ENCODE measurements at places on chromosomes 3 and 15.

- peak; percentile 49 for DNase-seq
Measured at GRCh38 chr15:52567871-52568600, 794 bp downstream of the ARPP19 start.

DNA sequence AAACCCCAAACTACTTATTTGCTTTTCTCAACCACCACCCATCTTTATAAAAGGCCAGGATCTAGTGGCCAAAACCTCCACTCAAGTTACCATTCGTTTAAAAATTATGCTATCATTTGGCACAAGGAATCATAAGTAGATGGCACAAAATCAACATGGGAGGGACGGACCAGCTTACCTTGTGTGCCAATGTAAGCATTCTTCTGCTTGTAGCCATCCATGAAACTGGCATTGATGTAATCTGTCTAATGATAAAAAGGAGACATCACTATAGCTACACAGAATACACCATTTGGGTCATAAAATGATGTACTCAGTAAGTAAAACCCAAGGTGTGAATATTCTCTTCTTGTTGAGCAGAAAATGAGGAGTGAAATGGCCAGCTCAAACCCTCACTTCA is 28.2 kb upstream of the SIN3A start:
- no peak for DNase-seq

GRCh38 chr3:79040701-79041100 is 727.1 kb downstream of the ROBO1 start:
- no peak for DNase-seq

- no peak for DNase-seq
Measured at GRCh38 chr15:60932051-60932915, 296.8 kb downstream of the RORA start.

GRCh38 chr3:108060331-108060730 is 30.5 kb downstream of the CD47 start:
- no peak for DNase-seq

DNA sequence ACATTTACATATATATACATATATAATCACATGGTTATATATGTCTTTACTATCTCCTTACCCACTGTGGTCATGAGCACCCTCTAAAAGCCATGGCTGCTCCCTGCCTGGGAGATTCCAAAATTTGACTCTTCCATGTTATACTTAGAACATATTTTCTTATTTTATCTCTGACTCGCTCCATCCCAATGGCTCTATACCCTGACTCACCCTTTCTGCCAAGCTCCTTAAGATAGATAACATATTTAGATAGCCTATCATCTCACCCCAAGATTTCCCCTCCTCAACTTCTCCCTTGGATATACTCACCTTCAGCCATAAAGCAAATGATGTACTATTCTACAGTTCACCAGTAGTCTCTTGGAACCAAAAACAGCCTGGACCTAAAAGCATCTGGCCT is 65.1 kb downstream of the CD200R1L start:
- DNase-seq, result no peak

GRCh38 chr3:141076797-141077571 is 25.8 kb downstream of the SPSB4 start:
- no peak for DNase-seq

DNA sequence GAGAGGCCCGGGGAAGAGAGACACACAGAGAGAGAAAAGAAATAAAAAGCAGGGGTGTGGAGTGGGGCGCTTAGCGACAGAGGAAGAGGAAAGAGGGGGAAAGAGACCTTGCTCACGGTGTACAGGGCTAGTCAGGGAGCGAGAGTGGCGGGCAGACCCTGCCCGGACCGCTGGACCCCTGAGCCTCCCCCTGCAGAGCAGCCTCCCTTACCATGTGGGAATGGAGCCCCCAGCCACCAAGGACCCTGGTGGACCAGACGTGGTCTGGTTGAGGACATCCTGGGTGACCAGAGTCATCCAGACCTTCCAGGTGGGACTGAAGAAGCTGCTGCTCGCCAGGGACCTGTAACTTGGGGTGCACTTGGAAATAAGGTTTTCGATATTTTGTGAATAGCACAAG is 129.6 kb downstream of the CHSY1 start:
- DNase-seq, result no peak

- no peak for DNase-seq
Measured at GRCh38 chr3:20137647-20138046, 48.4 kb downstream of the SGO1 start.

GRCh38 chr3:133753107-133753778 is 7.0 kb downstream of the TF start:
- no peak for DNase-seq

GRCh38 chr15:31301673-31301990 is 25.0 kb upstream of the KLF13 start:
- DNase-seq, result peak; percentile 91

DNA sequence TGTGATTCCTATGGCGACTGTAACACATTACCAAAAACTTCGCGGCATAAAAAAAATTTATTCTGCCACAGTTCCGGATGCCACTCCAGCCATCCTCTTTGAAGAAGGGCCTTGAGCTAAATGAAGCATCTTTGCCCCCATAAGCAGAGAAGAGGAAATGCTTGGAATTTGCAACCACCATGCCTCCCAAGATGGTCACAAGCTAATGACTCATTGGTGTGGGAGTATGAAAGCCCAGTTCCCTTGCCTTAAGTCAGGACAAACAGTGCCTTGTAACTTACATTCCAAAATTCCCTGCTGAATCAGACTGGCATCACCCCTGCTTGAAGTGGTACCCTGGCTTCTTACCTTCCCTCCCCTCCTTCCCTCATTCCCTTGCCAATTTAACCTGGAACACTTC is 1077.4 kb downstream of the EPHA3 start:
- no peak for DNase-seq

GRCh38 chr15:70327328-70327855 is 229.7 kb upstream of the TLE3 start:
- no peak for DNase-seq

GRCh38 chr15:43329217-43329959 is 985 bp downstream of the LCMT2 start:
- DNase-seq, result no peak

DNA sequence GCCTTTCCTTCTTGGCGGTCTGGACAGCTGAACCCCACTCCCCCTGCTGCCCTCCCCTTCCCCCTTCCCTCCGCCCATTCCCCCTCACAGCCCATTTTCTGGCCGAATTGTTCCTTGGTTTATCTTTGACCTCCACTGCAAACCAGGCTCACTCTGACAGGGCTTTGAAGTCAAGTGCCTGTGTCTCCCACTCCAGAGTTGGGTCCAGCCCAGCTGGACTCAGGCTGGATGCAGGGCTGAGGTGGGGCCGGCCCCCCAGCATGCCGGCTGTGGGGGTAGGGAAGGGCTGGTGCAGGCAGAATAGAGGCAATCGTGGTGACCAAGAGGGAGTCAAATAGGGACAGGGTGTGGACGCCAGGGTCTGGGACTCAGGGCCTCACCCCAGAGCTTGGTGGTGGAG is 57.0 kb upstream of the MRPS22 start:
- DNase-seq, result no peak

- DNase-seq, result no peak
Measured at GRCh38 chr3:51340013-51340829, 44.9 kb upstream of the MANF start.

- no peak for DNase-seq
Measured at GRCh38 chr15:38809621-38810020, 245.0 kb upstream of the RASGRP1 start.

DNA sequence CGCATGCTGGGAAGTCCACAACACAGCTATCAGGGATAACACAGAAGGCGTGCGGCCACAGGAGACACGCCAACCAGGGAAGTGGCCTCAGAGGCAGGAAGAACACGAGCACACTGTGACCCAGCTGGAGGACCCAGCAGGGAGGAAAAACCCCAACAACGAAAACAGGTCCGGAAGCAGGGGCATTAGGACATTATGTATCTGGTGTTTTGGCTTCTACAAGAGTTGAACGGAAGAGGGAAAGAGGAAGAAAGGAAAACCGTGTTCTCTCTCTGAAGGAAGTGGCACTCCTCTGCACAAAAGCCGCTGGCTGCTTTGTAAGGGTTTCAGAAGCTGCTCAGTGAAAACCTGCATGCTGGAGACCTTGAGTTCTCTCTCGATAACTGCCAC is 61.8 kb downstream of the HACD2 start:
- no peak for DNase-seq

DNA sequence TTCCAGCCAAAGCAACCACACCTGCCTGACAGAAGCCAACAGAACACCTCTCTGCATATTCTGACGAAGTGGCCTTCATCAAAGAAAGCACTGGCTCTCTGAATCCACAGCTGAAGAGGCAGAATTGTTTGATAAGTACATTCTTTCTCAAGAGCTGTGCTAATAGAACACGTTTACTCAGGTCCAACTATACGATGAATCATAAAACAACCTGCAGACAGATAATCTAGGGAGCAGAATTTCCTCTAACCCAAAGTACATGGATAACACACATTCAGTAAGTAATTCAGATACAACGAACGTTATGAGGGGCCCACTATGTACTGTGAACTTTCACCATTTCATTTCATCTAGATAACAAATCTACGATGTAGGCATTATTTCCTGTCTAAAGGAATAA is 25.4 kb downstream of the ALDH1A2 start:
- no peak for DNase-seq

GRCh38 chr15:69730281-69731080 is 277.9 kb downstream of the RPLP1 start:
- DNase-seq, result no peak

- DNase-seq, result no peak
Measured at GRCh38 chr3:27392950-27393679, 23.9 kb upstream of the NEK10 start.

- DNase-seq, result no peak
Measured at GRCh38 chr3:52039846-52040245, 16.5 kb downstream of the DUSP7 start.

GRCh38 chr3:137789236-137789635 is 25.1 kb downstream of the SOX14 start:
- DNase-seq, result no peak

DNA sequence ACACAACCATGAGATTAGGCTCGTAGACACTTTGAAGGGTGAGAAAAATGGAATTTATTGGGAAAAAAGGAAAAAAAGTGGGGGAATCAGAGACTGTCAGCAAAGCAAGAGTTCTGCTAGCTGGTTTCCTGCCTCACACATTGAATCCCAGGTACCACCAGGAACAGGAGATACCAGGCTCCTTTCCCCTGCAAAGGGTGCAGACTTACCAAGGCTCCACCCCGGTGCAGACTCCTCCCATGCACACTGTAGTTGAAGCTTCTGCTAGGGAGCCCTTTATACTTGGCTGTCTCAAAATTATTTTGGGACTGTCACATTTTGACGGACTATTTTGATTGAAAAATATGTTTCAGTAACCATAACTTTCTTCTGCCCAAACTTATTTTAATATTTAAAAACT is 819.9 kb upstream of the GBE1 start:
- DNase-seq, result no peak

DNA sequence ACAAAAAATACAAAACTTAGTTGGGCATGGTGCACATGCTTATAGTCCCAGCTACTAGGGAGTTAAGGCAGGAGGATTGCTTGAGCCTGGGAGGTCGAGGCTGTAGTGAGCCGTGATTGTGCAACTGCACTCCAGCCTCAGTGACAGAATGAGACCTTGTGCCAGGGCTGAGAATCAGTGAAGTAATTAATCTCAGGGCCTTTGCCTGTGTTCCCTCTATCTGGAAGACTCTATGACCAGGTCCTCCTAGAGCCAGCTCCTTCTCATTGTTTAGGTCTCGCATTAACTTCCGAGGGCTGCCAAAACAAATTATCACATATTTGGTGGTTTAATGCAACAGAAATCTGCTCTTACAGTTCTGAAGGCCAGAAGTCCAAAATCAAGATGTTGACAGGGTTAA is 41.4 kb upstream of the FLNB start:
- DNase-seq, result no peak

DNA sequence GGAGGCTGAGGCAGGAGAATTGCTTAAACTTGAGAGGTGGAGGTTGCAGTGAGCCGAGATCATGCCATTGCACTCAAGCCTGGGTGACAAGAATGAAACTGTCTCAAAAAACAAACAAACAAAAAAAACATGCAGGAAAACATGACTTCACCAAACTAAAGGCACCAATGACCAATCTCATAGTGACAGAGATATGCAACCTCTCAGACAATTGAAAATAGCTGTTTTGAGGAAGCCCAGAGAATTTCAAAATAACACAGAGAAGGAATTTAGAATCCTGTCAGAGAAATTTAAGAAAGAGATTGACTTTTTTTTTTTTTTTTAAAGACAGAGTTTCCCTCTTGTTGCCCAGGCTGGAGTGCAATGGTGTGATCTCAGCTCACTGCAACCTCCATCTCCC is 26.1 kb downstream of the NCBP2 start:
- DNase-seq, result no peak

- no peak for DNase-seq
Measured at GRCh38 chr3:45012577-45012976, 13.5 kb upstream of the CLEC3B start.

DNA sequence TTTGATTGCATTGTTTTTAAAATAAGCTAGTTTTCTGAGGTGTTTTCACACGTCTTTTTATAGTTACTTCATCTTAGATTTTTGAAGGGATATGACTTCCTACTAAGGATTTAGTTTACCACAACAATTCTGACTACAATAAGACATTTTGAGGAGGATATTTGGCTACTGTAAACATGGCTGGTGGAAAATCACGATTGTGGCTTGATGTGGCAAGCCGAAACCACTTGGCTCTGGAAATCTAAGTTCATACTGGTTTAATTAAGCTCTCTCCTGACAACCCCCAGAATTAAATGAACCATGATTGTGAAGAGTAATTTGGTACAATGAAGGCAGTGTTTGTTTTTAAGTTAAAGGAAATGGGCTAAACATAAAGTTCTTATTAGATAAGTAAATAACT is 30.8 kb downstream of the ST3GAL6 start:
- DNase-seq, result no peak

DNA sequence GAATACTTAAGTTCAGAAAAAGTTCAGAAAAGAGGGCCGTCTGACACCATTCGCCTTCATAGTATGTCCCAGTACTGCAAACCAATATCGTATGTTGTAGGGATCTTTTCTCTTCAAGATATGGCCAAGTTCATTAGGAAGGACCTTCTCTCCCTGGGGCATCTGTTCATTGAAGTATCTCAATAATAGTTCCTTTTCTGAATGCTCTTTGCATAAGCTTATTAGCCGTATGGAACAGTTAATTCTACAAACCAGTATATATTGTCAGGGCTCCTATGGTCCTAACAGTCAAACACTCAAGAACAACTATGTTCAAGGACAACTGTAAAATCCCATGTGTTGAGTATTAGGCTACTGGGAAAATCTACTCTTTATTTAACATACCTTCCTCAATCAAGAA is 203.1 kb downstream of the KLHL25 start:
- no peak for DNase-seq

DNA sequence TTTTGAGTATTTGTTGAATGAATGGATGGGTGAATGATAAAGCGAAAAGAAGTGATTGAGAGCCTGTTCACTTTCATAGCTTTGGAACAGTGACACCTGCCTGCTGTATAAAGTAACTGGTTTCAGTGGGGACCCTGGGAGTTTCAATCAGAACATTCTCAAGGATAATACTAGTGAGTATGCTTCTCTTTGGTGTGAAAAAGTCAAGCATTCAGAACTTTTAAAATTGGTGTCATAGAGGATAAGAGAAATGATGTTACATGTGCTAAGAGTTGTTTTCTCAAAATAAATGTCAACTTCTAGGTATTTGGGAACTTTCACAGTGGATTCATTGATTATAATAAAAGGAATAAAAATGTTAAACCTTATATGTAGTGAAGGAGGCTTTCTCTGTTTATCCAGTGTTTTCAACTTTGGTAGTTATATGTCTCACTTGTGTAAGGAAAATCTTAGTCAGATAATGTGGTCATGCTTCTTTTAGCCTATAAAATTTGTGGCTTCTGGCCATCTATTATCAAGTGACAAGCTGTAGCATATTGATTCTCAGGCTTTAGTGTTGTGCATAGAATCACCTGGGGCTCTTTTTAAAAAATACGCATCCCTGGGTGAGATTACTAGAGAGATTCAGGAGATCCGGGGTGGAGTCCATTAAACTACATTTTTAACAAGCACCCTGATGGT is 11.9 kb downstream of the LRCH3 start:
- DNase-seq, result peak; percentile 45
